ENCODE measurements at places on chromosomes 1 and 21.

DNA sequence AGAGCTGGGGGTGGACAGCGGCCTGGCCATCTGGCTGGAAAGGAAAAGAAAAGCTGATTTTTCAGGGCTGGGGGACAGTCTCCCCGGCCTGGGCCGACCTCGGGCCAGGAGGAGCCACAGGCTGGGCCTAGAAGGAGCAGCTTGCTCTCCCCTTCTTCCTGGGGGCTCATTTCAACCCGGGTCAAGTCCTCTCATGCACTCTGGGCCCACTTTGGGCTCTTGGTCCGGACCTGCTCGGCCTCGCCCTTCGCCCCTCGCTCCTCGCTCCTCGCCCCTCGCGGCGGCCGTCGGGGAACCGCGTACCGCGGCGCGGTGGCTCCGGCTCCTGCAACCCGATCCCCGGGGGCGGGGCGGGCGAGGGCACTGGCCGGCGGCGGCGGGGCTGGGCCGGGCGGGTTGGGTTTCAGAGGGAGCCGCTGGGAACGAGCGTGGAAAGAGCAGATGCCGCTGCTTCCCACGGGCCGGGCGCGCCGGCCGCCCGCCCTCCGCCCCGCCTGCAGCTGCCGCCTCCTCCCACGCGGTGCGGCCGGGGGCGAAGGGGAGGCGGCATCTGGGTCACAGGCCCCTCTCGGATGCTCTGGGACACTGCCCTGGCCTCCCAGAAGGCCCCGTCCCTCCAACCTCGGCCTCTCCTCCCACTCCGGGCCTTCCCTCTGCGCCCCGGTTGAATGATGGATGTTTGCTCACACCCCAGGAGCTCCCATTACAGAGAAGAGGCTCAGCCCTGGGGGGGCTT lies 6.6 kb downstream of the HEYL start:
- DNase-seq = peak; percentile 67

DNA sequence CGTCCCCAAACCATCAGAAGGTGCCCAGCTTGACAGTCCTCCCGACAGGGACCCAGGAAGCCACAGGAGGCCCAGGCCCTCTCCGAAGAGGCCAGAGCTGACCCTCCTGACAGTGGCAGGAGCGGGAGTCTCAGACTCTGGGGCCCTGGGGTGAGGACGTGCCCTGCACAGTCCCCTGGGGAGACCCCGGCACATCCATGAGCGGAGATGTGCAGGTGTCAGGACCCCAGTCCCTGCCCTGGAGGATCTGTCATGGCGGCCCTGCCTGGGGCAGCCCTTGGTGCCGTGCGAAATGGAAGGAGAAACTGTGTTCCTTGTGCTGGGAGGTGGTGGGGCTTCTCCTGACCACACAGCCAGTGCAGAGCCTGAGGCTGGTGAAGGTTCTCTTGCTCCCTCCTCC lies 55.8 kb downstream of the OBSCN start:
- peak; percentile 30 for DNase-seq

- DNase-seq = no peak
These were observed 61.3 kb downstream of the OVGP1 start for GRCh38 chr1:111366256-111366655.

- no peak for DNase-seq
These were observed 16.2 kb downstream of the CHRNB2 start for GRCh38 chr1:154583773-154584172.

DNA sequence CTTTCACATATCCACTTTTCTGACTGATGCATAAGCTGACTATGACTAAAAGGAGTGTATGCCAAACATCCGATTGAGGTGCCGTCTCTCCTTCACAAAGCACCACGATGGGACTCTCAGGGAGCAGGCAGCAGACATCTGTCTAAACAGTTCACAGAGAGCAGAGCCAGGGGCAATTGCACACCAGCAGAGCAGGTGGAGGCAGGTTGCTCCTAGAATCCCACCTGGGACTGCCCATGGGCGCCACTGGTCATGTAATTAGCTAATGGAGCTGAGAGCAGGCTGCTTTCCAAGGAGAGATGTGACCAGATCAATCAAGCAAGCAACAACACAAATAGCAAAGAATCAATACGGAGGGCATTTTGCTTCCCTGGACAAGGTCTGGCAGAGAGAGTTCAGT lies 30.5 kb upstream of the COA6 start:
- no peak for DNase-seq

GRCh38 chr1:188089461-188089860 lies 1260.7 kb downstream of the PLA2G4A start:
- DNase-seq = no peak

DNA sequence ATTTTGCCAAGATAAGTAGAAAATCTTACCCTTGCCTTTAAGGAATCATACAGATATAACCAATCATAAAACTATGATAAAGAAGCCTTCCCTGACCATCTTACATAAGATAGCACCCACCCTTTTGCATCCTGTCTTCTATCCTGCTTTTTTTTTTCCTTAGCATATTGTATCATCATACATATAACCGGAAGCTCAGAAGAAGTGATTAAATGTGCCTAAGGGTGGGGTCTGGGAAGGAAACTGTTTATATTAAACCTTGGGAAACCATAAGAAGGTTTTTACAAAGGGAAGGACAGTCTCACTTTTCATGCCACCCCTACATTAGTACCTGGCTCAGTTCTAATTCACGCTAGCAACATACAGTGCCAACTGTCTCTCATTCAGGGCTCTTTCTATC lies 66.8 kb downstream of the LUZP1 start:
- no peak for DNase-seq

DNA sequence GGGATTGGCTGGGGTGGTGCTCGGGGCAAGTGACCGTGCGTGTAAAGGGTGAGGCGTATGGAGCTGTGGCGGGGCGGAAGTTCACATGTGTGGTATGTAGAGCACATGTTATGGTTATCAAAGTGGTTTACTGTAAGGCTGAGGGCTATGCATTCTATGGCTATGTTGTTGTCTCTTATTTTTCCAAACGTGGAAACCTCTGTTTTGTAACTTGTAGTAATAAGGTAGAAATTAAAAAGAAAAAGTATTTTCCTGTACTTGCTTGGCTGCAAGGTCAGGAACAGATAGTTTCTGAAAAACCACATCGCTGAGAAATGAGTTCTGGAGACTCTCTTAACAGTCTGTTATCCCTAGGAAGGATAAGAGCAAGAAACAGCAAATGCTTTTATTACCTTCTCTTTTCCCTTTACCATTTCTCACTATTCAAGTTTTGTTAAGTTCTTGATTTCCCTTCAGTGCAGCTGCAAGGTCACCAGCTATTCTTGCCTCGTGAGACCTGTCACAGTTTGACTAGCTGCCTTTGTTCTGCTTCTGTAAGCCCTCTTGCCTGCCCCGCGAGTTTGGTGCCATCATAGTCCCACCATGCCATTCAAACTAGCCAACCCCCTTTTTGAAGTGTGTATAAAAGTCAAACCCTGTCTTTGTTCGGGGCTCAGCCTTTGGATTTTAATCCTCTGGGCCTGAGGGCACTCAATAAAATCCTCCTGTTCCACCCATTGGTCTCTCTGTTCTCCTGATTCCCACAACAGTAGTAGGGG lies 9.5 kb downstream of the RNU1-2 start:
- DNase-seq = no peak

DNA sequence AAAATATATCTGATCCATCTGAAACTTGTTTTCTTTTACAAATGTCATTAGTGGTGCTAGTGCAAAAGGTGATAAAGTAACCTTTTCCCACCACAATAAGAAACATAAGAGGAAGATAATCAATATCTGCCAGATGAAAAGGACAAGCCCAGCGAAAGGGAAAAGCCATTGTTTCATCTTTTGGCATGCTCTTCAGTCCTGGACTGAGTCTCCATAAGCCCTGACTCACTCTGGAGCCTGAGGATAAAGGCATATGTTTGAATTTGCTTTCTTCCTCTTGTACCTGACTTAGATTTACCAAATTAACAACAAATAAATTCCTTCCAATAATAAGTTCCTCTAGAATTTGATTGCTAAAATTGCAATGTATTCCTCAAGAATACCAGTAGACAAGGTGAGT lies 13.6 kb downstream of the DNAJC11 start:
- DNase-seq = no peak

DNA sequence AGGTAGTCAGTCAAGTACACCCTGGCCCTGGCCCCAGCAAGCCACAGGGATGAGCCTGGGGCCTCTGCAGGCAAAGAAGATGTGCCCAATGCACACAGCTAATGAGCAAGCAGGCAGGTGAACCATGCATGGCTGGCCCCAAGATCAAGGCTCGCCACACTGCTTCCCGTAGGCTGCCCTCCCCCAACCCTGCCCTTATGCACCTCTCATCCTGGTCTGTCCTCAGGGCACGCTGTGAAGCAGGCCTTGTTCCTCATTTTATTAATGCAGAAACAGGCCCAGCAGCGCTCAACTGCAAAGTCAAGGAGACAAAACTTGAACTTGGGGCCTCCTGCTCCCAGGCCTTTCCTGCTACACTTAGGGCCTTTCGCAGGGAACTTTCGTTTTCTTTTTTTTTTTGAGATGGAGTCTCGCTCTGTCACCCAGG lies 35.6 kb upstream of the ID3 start:
- DNase-seq = no peak

GRCh38 chr1:73623946-73624345 lies 574.0 kb downstream of the LRRIQ3 start:
- DNase-seq = no peak

GRCh38 chr21:42746593-42747275 lies 93.3 kb downstream of the PDE9A start:
- no peak for DNase-seq

- no peak for DNase-seq
These were observed at the start of gene PLEKHN1 for GRCh38 chr1:966135-966703. Gene PLEKHN1, plus strand, starts transcription at chr1:966482. Its CDS starts 50 bp downstream, at chr1:966532.

DNA sequence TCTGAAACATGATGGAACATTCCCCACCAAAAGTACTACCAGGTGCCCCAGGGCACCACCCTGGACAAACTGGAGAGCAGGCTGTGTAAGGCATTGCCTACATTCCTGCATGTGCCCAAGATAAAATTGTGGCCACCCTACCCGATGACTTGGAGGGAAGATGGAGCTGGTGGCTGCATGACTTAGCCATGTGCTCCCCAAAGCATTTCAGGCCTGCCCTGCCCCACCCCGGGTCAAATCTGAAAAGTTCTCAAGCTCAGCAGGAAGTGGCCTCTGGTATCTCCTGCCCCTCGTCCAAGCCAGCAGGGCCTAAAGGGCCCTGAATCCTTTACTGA lies 8.5 kb downstream of the CD2 start:
- DNase-seq = no peak

- no peak for DNase-seq
These were observed 10.7 kb upstream of the IFNAR1 start for GRCh38 chr21:33314111-33314510.

GRCh38 chr1:40409467-40409866 lies 35.9 kb downstream of the SMAP2 start:
- DNase-seq = no peak

- DNase-seq = no peak
These were observed 48.7 kb downstream of the SPAG17 start for GRCh38 chr1:118136187-118136941.

- no peak for DNase-seq
These were observed 40.9 kb downstream of the PDPN start for GRCh38 chr1:13624526-13624925.

DNA sequence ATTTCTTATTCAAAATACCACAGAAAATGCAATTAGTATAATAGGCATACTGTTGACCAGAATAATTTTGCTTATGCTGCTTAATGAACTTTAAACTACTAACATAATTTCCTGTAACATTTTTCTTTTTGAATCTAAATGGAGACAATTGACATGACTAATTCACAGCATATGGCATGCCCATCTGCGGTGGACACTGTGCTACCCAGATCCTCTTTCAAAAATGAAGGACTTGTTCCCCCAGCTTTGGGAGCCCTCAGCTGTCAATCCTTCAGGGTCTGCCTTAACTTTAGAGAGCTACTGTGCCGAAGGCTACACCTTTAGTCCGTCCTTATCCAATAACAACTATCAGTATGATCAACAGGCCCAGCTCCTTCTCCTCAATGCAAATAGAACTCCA lies 789.0 kb downstream of the PLA2G4A start:
- no peak for DNase-seq

DNA sequence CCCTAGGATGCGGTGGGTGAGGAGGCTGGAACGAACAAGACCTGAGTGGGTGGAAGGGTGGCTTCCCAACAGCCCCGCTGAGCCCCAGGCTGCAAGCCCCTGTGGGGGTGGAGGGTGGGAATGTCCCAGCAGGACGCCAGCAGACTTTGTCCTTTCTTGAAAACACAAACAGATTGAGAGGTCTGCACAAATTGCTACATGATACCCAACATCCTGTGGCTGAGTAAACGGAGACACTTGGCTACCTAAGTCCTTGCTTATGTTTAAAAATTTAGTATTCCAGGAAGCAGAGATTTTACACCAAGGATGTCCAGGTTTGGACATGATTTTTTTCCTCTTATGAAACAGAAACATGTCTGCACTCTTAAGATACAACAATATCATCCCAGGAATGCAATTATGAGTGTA lies 11.8 kb upstream of the F3 start:
- no peak for DNase-seq

DNA sequence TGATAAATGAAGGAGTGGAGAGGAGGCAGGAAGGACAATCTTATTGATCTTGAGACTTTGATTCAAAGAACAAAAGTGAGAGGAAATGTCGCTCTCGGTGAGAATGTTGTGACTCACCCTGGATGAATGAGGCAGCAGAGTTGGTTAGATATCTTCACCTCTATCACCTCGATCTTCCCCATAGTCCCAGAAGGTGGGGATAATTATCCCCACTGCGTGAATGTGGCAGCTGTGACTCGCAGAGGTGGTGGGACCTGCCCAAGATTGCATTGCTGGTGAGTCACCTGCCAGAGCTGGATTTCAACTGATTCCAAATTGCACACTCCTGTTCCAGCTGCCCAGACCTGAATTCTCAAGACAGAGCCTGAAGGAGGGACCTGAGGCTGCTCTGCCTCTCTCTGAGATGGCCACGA lies 105.0 kb downstream of the MATN1 start:
- no peak for DNase-seq

- DNase-seq = no peak
These were observed 57.5 kb upstream of the PDC start for GRCh38 chr1:186518395-186518794.

DNA sequence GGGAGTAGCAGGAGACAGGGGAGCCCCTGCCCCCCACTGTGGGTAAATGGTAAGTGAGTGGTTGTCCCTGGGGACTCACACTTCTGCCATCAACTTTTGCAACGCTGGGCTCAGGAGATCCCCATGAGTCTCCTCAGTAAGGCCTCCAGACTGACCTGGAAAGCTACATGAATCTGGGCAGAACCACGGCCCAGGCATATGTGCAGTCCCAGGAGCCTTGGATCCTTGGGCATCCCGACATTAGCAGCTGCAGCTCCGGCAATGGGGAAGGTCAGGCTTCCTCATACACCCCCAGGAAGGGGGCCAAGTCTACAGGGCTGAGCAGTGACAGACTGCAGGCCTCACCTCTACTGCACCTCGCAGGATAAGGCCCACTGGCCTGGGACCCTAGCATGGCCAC lies 868.7 kb upstream of the ADGRL4 start:
- DNase-seq = no peak

Data from mesothelial cell of epicardium (in vitro differentiated cells).